Stimulated activated CD8-positive, alpha-beta memory T cell treated with anti-CD3 and anti-CD28 coated beads, Interleukin-12 subunit alpha, Interleukin-12 subunit beta, amount 100 ng/mL, for 1 hour (primary cell): ENCODE measurements at places on chromosomes 2 and 18.

DNA sequence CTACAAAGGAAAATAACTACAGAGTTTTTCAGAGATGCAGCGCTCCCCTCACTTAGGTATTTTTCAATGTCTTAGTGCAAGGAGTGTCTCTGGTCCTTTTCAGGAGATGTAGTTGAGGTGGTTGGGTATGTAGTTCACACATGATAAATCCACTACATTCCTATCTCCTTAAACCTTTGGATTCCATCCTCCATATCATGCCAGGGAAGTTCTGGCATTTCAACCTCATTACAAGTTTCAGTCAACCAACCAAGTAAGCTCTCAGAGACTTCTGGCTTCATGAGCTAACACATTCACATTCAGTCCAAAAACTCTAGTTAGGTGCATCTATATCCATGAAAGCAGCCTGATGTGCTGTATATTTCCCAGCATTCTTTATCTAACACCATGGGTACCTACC lies 47.3 kb downstream of the MAP3K20 start:
- DNase-seq = no peak

DNA sequence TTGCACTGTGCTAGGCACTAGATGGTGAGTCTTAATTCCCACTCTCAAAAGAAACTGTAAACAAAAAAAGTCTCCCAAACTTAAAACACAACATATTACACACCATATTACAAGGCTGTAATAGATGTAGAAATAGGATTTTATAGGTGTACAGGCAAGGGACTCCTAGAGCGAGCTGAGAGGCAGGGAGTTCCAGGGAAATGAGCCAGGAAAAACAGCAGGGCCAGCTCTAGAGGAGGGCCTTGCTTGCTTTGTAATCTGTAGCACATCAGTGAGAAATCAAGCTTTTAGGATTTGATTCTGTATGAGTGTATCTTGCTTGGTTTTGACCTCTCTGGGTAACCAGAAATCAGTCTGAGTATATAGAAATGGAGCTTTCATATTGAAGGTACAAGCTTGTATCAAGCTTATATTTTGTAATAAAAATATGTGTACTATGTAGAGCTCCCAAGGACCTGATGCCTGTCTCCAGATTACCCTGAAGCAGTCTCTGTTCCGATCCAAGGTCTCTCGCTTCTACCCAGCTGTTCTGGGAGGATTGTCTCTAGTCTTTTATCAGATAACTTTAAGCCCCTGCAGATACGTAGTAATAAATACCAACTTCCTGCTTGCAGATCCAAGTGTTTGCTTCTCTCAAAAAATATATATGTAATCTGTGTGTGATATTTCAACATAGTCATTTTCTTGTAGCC lies 73.0 kb downstream of the MYO1B start:
- DNase-seq = no peak

DNA sequence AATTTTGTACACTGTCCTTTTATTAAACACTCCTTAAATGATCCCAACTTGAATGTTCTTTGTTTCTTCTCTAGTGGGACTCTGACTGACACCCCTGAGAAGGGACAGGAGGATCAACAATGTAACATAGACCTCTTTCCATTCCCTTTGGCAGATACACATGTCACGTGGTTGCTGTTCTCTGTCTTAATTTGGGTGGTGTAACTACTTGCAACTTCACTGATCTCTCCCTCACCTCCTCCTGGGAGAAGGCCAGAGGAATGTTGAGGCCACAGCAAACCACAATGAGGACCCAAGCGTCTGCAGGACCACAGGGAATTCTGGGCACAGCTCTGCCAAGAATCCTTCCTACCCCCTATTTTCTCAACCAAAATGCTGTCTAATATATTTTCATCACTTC lies 205.6 kb downstream of the RTP5 start:
- no peak for DNase-seq

GRCh38 chr2:204325468-204325867 lies 219.8 kb upstream of the PARD3B start:
- DNase-seq = peak; percentile 33

GRCh38 chr2:187003038-187003554 lies 154.1 kb upstream of the ZSWIM2 start:
- DNase-seq = no peak

DNA sequence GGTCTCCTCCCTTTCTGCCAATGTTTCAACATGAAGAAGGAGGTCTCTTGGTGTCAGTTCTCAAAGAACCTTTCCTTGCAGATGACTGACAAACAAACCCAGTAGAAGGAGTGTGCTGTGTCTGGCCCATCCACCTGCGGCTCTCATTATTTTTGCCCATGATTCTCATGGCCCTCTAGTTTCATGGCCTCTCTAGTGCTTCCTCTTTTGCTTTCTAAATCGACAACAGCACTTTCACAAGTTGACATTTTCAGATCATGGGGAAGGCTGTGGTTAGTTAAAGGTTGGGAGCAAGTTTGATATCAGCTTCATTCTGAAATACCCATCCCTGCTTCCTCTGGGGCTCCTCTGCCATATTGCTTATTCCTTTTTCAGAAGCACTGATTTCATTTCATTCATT lies 805.2 kb downstream of the SLC4A3 start:
- no peak for DNase-seq

DNA sequence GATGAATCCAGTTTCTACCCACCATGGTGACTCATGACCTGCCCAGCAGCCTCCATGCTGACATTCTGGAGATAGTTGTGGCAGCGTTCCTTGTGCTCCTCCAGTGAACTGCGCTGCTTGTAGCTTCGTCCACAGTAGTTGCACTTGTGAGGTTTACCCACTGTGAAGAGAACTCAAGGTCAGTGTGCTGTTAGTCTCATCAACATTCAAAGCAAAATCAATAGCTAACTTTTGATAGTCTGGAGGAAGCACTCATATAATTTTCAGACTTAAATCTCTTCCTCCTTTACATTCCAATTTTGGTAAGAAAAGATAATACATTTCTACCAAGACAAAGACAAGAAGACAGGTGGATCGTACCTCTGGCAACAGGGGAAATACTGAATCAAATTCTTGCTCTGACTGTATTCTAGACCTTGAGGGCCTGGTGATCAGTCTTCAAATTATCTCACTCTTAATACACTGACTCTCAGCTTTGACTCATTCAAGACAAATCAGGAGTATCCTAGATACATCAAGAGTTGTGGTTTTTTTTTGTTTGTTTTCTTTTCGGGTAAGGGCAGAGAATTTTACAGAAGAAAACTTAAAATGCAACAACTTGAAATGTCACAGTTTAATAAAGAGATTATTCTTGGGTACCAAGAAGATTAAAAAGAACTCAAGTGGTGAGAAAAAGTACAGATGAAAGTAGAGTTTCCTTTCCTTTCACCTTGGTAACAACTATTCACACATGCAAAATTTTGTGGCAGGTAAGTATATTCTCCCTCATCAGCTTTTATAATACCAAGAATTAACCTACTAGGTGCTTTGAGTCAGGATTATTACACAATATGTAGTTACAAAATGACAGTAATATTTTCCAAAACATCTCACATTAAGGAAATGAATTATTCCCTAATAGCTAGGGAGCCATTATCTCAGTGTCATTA lies 129.2 kb downstream of the IKZF2 start:
- no peak for DNase-seq

GRCh38 chr2:209383212-209383611 lies 40.6 kb upstream of the MAP2 start:
- no peak for DNase-seq

GRCh38 chr2:40466332-40466906 lies 14.5 kb upstream of the SLC8A1 start:
- no peak for DNase-seq

DNA sequence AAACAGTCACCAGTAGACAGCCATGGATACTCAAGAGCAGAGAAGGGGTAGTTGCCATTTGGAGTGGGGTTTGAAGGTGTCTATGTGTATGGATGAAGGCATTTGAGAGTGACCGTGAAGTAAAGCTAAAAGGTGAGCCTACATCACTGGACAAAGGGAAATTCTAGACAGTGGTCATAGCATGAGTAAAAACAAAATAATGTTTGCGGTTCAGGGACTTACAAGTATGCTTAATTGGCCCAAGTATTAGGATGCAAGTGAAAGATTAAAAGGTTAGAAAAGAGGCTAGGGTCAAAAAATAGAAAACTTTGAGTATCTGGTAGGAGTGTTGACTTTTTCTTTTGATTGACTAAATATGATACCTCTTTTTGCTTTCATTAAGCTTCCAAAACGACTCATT lies 238.1 kb upstream of the SLC8A1 start:
- DNase-seq = no peak

DNA sequence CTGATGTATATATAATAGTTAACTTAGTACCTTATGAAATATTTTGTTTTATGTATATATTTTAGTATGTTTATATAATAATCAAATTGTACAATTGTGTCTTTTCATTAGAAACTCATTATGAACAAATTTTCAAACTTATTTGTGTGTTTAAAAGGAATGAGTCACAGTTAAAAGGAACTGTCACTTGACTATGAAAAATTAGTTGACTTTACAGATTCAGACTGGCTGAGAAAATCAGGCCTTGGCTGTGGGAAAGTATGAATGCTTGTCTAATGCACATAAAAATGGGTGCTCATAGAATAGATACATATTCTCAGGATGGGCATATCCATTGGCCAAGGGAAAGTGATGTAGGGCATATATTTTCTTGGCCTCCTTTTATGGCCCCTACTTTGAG lies 576.8 kb downstream of the SATB2 start:
- DNase-seq = no peak

- DNase-seq = no peak
Measured at GRCh38 chr2:12762976-12763375, 46.2 kb downstream of the TRIB2 start.

DNA sequence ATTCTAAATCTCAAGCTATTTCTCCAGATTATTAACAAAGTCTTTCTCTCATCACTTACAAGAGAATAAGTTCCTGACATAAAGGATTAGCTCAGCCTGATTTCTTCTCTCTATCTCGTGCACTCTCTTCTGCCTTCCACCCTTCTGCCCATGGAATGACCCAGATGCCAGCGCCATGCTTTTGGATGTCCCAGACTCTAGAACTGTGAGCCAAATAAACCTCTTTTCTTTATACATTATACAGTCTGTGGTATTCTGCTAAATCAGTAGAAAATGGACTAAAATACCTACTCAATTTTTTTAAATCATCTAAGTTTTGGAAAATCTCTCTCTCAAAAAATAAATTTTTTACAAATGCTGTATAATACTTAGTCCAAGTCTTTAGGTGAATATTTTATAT lies 218.6 kb downstream of the EXOC6B start:
- DNase-seq = no peak

DNA sequence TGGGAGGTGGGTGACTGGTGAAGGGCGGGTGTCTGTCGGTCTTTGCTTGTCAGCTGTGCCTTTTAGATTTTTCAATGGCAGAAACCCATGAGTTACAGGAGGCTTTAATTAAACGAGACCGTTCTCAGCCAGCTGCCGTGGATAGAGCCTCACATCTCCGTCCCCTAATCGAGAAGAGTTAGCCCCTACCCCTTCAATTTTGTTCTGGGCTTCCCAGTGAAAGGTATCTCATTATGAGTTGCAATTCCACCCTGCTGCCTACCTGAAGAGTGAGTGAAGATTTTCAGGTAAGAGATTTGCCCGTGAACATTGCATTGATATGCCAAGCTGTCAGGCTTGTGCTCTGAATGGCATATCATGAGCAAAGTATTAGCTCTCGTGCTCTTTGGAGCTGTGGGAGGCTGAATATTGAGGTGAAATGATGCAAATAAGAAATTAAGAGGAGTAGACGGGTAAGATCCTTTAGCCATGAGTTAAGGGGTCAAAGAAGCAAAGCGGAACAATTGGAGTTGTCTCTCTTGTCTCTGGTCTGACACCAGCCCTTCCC lies 118.7 kb upstream of the MSTN start:
- no peak for DNase-seq

- DNase-seq = no peak
Measured at GRCh38 chr2:174602745-174603144, 5.1 kb upstream of the WIPF1 start.

DNA sequence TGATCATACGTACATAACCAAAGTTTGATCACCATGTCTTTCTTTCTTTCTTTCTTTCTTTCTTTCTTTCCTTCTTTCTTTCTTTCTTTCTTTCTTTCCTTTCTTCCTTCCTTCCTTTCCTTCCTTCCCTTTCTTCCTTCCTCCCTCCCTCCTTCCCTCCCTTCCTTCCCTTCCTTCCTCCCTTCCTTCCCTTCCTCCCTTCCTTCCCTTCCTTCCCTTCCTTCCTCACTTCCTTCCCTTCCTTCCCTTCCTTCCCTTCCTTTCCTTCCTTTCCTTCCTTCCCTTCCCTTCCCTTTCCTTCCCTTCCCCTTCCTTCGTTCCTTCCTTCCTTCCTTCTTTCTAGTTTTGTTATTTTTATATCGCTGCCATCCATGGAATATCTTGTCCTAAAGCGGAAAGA lies 406.7 kb upstream of the DDX18 start:
- DNase-seq = no peak

DNA sequence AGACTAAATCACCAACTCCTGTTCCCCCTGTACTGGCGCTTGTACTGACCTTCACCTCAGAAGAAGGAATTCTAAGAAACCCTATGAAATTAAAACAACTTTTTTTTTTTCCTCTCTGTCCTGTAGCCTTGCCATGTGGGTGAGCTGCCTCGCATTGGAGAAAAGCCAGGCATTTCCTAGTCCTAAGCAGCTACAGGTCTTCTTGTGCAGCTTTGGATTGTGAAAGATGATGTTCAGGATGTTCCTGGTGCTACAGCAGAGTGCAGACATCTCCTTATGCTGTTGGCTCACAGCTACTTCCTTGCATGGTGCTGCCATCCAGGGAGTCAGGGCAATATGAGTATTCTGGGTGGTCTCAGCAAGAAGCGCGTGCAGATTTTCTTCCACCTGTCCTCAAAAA lies 11.9 kb downstream of the PIK3C3 start:
- no peak for DNase-seq

DNA sequence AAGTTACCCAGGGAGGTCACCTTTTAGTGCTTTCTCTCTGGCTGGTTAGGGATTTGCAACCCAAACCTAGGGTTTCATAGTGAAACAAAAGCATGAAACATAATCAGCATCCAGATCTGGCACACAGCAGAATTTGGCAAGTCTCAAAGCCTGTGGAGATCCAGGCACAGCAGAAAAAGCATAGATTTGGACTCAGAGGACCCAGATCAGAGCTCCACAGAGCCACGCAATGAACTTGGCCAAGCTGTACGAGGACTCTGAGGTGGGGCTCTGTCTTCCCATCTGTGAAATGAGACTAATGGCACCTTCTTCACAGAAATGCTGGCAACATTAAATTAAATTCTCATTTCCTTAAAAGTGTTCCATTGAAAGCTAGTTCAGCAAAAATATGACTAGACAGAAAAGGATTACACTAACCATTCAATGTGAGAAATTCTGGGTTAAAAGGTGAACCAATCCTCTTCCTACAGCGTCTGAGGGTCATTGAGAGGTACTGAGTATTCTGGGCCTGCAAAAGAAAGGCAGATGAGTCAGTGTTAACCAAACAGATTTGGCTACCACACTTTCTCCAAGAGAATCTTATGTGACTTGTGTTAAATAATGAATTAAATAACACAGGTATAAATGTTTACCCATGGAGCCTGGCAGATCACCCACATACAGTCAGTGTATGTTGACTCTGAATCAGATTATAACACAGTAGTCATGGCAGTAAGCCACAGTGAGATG lies 266.3 kb downstream of the MREG start:
- no peak for DNase-seq

DNA sequence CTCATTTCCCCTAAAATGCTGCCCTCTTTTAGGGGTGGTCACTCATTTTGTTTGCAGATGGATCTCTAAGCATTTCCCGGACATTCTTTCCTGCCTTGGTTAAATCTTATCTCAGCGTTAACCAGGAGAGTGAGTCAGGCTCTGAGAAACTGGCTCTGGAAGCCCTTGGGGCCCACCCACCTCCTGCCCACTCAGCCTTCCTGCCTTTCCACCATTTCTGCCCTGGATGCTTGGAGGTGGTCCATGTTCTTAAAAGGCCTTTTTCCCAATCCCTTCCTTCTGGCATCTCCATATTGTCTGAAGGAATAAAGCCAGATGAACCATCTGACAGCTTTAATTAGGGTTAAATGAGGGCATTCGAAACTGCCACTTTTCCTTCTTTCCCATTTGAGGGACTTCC lies 9.5 kb downstream of the HK2 start:
- DNase-seq = no peak
